ENCODE measurements at places on chromosomes 11 and 22.

- DNase-seq = no peak
Measured at GRCh38 chr11:27401833-27402316, 38.9 kb upstream of the CCDC34 start.

DNA sequence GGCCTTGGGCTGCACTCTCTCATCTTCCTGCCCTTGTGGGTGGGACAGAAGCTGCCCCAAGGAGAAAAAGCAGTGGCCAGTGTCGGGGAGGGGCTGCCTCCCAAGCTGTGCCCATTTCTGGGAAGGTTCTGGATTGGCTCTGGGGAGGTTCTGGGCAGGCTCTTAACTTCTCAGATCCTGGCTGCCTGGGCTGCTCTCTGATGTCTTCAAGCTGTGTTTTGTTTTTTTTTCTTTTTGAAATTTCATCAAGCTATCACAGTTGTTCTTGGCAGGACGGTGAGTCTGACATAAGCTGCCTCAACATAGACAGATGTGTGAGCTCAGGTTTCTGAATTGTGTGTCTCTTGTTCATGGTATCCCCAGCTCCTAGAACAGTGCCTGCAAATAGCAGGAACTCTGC is 1032.0 kb downstream of the BRD1 start:
- DNase-seq = no peak

DNA sequence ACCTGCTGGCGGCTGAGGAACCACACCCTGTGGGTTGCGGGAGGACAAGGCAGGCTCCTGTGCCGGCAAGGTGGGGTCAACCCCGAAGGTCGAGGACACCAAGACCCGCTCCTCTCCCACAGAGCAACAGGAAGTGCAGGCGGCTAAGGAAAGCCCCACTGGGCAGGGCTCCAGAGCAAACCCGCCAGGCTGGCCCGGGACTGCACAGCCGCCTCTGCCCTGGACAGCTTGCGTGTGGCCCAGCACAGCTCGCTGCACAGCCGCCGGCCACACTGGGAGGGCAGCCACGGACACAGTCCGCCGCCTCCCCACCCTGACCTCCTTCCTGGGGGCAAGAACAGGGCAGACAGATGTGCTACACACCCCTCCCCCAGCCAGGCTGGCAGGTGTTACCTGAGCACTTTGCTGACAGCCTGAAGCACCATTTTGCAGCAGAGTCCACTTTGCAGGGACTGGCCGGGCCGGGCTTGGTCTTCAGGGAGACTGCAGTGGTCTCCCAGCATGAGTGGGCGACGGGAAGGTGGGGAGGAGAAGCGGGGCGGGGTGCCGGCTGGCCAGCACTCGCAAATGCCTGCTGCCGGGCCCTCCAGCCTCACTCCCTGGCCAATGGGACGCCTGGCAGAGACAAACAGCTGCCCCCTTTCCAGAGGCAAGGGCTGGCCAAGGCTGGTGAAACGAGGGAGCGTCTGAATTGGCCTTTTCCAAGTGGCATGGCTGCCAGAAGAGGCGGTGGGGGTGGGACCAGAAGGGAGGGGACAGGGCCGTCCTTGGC is at the start of gene MOB2:
MOB2 (minus strand) TSS at position 726 of the 772 bp plus-strand sequence; CDS start at position 503, 223 bp downstream.
- DNase-seq = no peak

DNA sequence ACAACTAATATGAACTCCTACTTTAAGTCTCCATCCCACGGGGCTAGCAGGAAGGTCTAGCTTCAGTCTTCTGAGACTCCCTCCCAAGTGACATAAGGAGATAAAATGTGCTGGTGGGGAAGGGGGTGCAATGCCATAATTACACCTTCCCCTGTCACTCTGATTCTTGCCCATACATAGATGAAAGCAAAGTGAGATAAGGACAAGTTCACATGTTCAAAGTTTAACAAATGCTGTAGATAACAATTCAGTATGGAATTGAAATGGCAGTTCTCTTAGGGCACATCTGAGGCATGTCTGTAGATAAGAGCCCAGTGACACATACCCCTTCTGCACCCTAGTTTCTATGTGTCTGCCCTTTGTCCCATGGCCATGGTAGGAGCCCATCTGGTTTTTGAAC is 38.2 kb upstream of the PANX1 start:
- no peak for DNase-seq

GRCh38 chr11:118289401-118289800 is 15.1 kb upstream of the CD3E start:
- DNase-seq = no peak

DNA sequence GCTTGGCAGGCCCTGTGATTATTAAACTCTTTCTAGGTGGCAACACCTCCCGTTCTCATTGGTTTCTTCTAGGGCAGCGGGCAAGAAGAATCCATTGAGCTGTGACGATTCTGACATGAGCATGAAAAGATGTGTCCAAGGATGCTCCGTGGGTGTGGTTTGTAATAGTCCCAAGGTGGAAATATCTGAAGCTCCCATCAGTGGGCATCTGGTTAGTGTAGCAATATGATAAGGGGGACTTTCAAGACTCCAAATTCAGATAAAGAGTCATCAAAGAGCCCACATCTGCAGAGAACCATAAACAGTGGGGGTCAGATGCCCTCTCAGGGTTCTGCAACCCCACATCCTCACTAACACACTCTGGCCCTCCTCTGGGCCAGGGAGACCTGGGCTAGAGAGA is 42.6 kb downstream of the TST start:
- DNase-seq = no peak

GRCh38 chr11:75840522-75840921 is 25.5 kb downstream of the UVRAG start:
- no peak for DNase-seq

GRCh38 chr11:30333405-30333804 is 10.5 kb downstream of the ARL14EP start:
- DNase-seq = no peak

DNA sequence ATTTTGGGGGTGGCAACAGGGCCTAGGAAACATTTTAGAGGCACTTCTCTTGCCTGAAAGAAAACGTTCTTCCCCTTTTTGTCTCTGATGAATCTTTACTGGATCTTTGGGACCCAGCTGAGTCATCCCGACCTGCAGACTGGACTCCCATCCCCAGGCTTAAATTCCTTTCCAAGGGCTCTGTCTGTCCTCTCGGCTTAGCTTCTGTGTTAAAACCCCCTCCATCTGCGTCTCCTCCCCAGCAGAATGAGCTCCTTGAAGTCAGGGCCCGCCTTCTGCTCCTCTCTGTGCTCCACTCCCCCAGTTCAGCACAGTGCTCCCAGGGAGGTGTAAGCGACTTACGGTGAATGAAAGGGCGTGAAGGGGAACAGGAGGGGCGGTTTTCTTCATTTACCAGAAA is 895 bp upstream of the DAGLA start:
- no peak for DNase-seq

- DNase-seq = no peak
Measured at GRCh38 chr11:111700162-111700561, 66.0 kb downstream of the PPP2R1B start.

DNA sequence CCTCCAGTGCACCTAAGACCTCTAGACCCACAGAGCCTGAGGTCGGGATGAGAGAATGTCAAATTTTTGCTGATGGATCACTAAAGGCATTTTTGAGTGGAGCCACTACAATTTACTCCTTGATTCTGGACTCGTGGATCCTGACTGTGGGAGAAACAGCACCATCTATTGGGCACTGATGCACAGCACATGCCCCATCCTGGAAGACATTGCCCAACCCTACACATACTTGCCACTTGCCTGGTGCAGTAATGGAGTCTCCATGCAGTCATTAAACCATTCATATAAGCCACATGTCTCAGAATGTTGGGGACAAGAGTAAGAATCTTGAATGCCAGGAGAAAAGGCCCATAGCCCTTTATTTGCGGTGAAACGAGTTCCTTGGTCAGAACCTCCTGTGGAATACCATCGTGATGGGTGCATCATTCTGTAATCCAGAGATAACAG is 103.9 kb downstream of the GGTLC2 start:
- peak; percentile 5 for DNase-seq

GRCh38 chr11:117795638-117796455 is 1.2 kb downstream of the DSCAML1 start:
- no peak for DNase-seq

DNA sequence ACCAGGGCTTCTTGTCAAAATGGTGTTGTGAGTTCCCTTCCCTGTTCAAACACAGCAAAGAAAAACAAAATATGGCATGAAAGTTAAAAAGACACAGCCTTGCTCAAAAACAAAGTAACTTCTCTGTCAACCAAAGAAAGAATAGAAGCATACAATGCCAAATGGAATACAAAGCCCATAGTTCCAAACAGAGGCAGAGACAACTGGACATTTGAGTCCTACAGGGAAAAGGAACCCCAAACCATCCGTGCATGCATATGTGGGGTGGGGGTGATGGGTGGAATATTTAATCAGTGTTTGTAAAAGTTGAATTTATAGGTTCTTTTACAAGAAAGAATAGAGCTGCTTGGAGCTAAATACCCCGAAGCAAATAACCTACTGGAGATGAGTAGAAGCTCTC is 218.7 kb downstream of the FAM76B start:
- DNase-seq = no peak

DNA sequence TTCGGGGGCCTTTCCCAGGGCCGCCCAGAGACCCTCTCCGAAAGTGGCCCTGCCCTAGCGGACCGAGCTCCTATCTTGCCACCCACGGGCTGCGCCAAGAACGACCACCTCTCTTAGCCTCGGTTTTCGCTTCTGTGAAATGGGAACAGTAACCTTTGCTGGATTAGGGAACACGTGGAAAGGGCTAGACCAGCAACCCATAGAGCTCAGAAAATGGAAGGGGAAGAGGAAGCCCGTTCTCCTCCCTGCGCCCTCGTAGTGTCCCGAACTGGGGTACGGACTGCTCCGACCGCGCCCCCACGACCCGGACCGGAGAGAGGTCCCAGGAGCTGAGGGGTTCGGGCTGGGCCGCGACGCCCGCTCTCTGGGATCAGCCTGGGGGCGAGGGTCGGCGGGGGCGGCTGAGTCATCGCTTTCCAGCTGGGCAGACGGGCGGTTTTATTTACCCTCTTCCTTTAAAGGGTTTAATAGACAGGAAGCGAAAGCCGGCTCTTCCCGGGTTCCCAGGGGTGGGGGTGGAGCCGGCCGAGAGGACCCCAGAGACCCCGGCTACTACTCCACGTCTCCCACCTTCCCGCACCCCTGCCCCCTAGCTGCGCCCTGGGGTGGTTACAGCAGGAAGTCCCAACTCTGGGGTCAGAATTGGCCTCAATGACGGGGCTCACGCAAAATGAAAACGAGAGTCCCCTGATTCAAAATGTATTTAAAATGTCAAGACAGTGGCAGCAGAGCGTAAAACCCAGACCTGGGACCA is 907 bp upstream of the PHLDA2 start:
- DNase-seq = peak; percentile 6

DNA sequence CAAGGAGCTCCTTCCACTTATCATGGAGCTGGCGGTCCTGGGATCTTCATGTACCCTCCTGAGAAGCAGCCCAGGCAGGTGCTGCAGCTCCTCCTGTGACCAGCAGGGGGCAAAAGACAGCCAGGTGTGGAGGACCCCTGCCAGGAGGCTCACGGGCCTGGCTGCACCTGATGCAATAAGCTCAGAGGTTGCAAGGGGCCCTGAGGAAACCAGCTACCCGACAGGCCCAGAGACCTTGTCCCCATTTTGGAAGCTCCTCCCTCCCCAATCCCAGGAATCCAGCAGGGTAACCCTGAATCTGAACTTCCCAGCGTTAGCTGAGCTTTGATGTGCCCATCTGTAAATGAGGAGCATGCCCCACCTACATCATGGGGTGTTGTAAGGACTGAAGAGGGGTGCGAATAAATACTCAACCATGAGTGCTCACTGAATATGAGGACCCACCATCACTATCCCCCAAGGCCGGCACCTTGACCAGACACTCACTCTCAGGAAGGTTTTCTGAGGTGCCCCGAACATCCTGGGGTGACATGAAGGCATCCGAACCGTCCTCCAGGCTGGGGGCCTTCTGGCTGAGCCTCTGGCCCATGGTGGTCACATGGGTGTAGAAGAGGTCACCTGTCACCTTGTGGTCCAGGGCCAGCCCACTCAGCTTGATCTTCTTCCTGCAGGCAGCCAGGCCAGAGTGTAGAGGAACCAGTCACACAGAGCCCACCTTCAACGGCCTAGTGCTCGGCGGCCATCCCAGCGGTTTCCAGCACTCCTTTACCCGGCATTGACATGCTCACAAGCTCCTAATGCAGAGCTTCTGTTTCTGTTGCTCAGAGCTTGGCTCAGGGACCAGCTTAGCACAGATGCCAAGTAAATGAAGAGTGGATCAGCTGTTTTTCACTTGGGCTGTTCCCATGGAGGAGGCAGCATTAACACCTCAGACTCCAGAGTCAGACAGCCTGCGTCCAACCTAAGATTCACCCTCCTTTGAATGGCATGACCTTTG is 21.7 kb downstream of the SLC43A1 start:
- no peak for DNase-seq

DNA sequence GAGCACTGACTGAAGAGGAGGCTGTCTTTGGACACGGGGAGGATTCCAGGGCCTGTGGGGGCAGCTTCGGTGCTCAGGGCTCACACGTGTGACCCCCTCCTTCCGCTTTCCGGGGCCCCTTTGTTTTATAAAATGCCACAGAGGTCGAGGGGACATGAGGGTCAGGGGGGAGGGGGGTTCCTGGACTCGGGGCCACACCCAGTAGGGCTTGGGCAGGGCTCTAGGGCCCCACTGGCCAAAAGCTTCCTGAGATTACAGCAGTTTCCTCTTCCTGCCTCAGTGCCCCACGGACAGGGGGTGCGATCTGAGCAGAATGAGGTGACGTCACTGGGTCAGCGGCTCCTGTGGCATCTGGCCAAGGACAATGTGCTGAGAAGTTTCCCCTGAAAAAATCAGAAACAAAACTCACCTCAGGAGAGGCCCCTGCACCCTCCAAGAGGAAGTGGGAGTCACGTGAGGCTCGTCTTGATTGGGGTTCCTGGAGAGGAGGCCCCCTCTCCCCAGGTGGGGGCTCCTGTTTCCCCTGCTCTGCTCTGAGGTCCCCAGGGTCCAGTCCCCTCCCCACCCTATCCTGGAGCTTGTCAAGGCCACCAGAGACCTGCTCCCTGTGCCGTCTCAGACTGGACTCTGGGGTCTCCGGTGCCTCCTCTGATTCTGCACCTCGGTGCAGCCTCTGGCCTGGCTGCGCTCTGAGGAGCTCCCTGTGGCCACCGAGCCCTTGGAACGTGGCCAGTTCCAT is 6.4 kb upstream of the IFITM3 start:
- DNase-seq = no peak

GRCh38 chr11:109000531-109000930 is 335.7 kb downstream of the DDX10 start:
- no peak for DNase-seq

DNA sequence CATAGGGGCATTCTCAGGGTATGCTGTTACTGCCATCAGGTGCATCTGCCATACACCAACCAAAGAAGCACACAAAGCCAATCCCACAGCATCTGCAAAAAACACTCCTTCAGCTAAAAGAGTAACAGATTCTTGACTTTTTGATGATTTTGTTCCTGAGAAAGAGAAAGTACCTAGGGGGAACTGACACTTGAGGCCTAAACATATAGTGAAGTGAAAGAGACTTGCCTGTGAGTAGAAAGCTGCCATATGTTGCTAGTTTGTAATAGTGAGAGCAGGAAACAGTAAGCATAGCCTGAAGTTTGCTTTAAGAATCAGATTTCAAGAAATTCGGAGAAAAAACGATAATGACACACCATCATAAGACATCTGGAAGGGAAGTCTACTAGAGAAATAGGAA is 97.9 kb upstream of the CTSC start:
- DNase-seq = no peak

Measured in bone marrow (tissue), 2 donors.